Suprapubic skin (tissue), 4 donors: ENCODE measurements at places on chromosomes 1 and 21. TPM values are rescaled to one million over a fixed set of nuclear protein-coding genes. Genes with fewer than 3 reads are reported as not detected.

DNA sequence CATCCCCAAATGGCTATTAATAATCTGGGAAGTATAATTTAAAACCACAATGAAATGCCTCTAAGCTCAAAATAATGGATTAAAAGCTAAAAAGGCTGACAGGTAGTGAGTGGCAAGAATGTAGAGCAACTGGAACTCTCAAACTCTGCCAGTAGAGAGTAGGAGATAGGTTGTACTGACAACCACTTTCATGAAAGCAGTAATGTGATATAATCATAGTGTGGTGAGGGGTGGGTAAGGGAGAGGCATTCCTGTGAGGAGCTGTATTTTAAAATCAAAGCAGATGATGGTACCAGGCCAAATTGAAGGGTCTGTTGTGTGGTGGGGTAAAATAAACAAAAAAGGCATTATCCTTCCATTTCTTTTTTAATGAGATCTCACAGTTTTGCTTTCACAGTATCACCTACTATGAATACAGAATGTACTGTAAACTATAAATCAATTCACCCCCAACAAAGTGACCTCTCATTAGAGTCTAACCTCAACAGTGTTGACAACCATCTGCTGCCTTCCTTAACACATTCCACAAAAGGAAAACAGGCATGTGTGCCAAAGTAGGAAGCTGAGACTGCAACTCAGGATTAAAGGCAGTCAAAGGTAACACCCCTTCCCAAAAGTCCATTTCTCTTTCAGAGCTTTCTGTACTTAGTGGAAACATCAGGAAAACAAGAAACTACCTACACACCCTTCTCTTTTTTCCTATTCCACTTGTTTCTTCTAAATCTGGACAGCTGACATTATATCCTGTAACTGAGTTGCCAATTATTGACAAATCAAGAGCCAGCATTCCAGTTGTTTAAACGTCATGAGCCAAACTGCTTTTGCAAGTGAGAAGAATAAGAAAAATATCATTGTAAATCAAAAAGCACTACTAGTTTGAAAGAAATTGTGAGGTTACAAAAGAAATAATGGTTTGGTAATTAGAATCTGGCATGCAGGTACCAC, 130.8 kb downstream of the FAF1 start:
- H3K4me1 ChIP-seq, result peaks cover 9% of the 10 kb centered on the region
- no peaks in the 10 kb centered on the region for H3K27me3 ChIP-seq
- no peak overlapping the region for H3K4me3 ChIP-seq
- no peak for DNase-seq
- no peak overlapping the region for H3K27ac ChIP-seq
- H3K36me3 ChIP-seq, result no peaks in the 10 kb centered on the region

DNA sequence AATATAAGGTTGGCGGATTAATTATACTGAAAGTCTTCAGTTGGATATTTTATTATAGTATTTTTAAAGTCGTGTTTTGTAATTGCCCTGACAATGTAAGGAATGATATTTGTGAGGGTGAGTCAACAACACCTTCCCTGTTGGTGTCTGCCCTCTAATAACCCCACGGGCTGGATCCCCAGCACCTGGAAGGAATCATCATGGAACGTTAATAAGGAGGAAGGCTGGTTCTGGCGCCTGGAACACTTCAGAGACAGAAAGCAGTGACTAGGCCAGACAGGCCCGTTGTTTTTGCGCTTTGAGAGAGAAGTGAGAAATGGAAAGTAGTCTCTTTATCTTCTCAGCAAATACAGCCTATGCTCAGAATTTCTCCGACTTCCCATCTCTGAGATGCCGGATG, 31.6 kb downstream of the TEX35 start:
- peaks cover 29% of the 10 kb centered on the region for H3K4me1 ChIP-seq
- no peak overlapping the region for H3K4me3 ChIP-seq
- H3K36me3 ChIP-seq, result no peaks in the 10 kb centered on the region
- DNase-seq, result no peak

CRYBG2 gene
- total RNA-seq, result 76.7 TPM

- no peaks in the 10 kb centered on the region for H3K4me1 ChIP-seq
- DNase-seq, result no peak
- H3K27me3 ChIP-seq, result no peaks in the 10 kb centered on the region
- no peak overlapping the region for H3K4me3 ChIP-seq
Measured at GRCh38 chr1:85983316-85983715, 173.3 kb downstream of the COL24A1 start.

GUCA2B gene
- not detected for total RNA-seq

ANKRD35 gene
- total RNA-seq, result 37.2 TPM
